ENCODE measurements at places on chromosomes 16 and 17.

DNA sequence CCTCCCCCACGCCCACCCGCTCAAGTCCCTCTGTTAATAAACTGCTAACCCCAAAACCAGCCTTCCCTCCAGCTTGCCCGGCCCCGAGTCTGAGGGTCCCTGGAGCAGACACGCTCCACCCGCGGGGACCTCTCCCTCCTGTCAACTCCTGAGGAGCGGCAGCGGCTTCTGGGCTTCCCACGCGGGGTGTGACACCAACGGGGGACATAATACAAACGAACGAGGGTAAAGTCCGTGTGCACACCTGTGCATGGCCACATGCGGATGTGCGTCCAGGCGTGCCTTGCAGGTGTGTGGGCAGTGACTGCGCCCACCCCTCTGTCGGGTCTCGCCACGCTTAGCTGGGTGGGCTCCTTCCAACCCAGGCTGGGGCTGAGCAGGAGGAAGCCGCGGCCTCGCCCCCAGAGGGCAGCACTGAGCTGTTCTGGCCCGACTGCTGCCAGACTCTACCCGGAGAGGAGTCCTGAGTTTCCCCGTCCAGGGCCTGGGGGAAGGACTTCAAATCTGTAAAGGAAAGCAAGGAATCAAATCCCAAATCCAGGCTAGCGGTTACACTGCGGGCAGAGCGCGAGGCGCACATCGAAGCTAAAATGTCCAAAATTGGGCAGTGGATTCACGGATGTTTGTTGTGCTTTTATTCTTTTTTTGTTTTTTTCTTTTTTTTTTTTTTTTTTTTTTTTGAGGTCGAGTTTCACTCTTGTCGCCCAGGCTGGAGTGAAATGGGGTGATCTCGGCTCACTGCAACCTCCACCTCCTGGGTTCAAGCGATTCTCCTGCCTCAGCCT lies 24.2 kb upstream of the KRT17 start:
- peak; percentile 86 for DNase-seq

DNA sequence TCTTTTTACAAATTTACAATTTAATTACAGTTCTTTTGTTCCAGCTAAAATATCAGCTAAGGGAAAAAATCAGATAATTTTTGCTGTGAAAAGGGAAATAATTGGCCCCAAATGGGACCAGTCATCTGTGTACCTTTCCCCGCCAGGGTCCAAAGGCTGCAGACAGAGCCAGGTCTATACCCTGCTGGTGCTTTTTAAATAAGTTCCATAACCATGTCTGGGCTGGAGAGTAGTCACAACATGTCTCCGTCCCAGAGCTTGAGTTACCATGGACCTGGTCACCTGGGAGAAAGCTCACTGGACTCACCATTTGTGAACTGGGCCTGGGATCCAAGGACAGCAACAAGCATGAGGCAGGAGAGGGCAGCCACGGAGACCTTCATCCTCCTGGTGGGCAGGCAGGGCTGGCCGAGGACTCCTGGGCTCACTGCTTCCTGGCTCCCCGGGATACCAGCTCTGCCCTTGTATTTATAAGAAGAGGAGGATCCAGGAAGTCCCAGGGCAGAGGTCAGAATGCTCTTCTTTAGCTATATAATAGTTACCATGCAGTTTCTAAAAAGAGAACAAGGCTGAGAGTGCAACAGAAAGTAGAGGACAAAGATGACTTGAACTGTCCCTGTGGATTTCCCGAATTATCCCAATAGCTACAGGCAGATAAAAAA lies at the start of gene CCL15:
CCL15 (minus strand) TSS at position 444 of the 662 bp plus-strand sequence; CDS start at position 383, 61 bp downstream.
- DNase-seq: no peak

GRCh38 chr16:51072591-51072990 lies 78.5 kb downstream of the SALL1 start:
- DNase-seq: no peak

DNA sequence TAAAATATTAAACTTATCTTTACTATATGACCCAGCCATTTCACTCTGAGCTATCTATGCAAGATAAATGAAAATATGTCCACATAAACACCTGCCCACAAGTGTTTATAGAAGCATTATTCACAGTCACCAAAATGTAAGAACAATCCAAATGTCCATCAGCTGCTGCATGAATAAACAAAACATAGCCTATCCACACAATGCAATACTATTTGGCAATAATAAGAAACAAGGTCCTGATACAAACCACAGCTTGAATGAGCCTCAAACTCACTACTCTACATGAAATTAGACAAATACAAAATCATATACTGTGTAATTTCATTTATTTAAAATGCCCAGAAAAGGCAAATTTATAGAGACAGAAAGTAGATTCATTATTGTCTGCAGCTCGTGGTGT lies 355.1 kb downstream of the CDH8 start:
- DNase-seq: no peak

- DNase-seq: no peak
Measured at GRCh38 chr17:17853811-17854447, 17.1 kb upstream of the SREBF1 start.
